ENCODE measurements at places on chromosomes 16 and 17.
A peak's percentile ranks its signal among the peaks of the same experiment; 100 is the strongest.

DNA sequence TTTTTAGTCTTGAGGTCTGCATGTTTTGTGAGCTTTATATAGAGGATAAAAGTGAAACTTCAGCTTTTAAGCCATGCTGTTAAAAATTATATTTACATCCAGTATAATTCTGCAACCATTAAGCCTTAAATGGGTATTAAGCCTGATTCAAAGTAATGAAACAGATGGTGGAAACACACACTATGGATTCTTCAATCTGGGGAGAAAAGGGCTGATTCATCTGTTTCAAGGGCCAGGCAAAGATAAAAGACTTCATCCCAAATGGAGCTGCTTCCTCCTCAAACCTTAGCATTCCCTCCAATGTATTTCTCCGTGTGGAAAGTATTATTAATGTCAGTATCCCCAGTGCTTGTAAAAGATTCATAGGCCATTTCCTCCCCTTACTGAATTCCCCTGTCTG lies 367.4 kb upstream of the ZFHX3 start:
- no peak for DNase-seq

- no peak for DNase-seq
Observed at GRCh38 chr17:78459696-78460095, 81.2 kb downstream of the PGS1 start.

- no peak for DNase-seq
Observed at GRCh38 chr16:9463461-9463860, 372.0 kb downstream of the HAPSTR1 start.

- no peak for DNase-seq
Observed at GRCh38 chr17:82586576-82587233, 61.5 kb downstream of the WDR45B start.

- peak; percentile 94 for DNase-seq
Observed at GRCh38 chr17:64025732-64026294, 5.4 kb upstream of the ICAM2 start.

- DNase-seq: no peak
Observed at GRCh38 chr17:80861418-80861815, 130.2 kb upstream of the CHMP6 start.

GRCh38 chr17:77429969-77430752 lies 289.4 kb downstream of the SEC14L1 start:
- DNase-seq: peak; percentile 86

- DNase-seq: no peak
Observed at GRCh38 chr16:55487048-55487803, 8.2 kb downstream of the MMP2 start.

- DNase-seq: no peak
Observed at GRCh38 chr17:81455387-81455786, 57.2 kb downstream of the ACTG1 start.

GRCh38 chr16:70395345-70395901 lies 43.5 kb downstream of the ST3GAL2 start:
- DNase-seq: peak; percentile 79

GRCh38 chr17:75819678-75820077 lies 24.5 kb downstream of the UNC13D start:
- DNase-seq: no peak

DNA sequence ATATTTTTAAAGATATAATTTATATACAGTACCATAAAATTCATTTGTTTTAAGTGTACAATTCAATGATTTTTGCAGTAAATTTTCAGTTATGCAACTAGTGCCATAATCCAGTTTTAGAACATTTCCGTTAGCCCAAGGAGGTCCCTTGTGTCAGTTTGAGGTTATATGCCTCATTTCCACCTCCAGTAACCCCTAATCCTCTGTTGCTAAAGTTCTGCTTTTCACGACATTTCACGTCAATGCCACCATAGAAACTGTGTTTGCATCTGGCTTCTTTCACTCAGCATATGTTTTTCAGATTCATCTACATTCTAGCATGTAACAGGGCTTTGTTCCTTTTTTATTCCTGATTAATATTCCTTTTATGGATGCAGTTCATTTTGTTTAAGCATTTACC lies 42.4 kb upstream of the NUDT7 start:
- no peak for DNase-seq

DNA sequence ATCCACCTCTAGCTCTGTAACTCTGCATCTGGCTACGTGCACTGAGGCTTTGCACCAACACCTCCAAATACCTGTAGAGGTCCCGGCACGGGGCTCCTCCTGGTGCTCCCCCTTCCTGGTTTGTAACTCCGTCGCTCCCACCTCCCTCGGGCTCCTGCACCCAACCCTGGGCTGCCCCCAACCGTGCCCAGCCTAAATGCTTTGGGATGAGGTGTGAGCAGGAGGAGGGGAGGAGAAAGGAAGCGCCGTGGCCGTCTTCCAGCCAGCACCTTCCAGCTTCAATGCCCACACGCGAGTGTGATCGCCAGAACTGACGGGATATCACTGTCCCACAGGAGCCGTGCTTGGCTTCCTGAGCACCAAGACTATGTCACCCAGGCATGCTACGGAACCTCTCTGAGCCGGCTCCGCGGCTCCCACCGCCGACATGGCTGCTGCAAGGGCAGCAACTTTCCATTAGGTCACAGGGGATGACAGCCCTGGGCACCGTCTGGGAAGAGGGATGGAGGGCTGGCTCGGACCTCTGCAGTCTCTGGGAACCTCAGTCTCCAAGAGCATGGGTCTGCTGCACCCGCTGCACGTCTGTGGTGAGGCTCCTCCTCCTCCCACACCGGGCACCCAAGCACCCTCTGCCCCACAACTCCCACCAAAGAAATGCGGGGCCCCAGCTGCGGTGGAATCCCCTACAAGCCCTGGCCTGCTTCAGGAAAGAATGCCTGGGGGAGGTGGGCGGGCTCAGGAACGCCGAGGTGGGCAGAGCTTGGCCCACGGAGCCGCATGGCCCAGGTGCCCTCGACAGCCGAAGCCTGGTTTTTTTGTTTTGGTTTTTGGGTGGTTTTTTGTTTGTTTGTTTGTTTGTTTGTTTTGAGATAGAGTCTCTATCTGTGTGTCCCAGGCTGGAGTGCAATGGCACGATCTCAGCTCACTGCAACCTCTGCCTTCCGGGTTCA lies 6.4 kb upstream of the SLC38A10 start:
- DNase-seq: no peak

GRCh38 chr17:652314-652713 lies 62.3 kb downstream of the VPS53 start:
- DNase-seq: no peak

- DNase-seq: no peak
Observed at GRCh38 chr16:64704386-64704785, 417.5 kb downstream of the CDH11 start.

GRCh38 chr17:74807925-74808324 lies 31.8 kb upstream of the NAT9 start:
- no peak for DNase-seq

- DNase-seq: no peak
Observed at GRCh38 chr16:2939968-2940367, 24.1 kb upstream of the KREMEN2 start.

- no peak for DNase-seq
Observed at GRCh38 chr17:30477774-30478115, 537 bp downstream of the GOSR1 start.

DNA sequence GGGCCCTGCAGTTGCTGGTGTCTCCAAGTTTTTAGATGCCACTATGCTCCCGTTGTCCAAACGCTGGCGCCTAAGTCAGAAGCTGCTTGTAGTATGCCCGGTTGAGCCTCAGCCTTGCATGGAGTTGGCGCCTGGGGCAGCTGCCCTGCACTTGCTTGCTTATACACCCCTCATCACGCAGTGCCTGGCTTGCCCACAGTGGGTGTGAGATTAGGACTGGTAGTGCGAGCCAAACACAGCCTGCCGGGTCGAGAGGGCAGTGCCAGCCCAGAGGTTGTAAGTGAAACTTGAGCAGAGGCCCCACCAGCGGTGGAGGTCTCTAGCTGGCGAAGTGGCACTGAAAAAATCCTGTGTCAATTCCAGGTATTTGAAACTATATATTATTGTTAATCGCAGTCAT lies 90.3 kb downstream of the ITFG1 start:
- DNase-seq: no peak

DNA sequence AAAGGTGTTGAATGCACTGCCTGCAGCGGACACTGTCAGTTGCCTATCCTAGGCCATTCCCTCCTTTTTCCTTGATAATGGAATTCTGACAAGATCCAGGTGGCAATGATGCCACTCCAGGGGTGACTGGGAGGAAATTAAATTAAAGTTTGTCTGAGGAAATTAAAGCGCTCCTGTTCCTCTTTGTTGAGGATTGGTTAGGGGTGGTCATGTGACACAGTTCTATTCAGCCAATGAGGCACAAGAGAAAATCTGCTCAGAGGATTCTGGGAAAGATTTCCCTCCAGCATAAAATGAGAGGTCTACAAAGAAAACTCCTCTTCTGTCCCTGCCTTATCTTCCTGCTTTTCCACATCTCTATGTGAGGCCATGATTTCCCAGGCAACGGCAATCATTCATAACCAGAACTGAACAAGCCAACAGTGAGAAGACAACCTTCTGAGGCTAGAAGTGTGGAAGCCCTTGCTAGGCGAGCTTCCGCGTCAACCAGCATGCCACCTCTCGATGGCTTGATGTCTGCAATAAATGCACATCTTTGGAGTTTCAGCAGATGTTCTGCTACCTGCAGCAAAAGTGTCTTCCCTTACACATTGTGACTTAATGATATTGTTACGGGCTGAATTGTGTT lies 5.6 kb upstream of the BCO1 start:
- DNase-seq: no peak

- no peak for DNase-seq
Observed at GRCh38 chr16:73037331-73037745, 10.6 kb downstream of the ZFHX3 start.

DNA sequence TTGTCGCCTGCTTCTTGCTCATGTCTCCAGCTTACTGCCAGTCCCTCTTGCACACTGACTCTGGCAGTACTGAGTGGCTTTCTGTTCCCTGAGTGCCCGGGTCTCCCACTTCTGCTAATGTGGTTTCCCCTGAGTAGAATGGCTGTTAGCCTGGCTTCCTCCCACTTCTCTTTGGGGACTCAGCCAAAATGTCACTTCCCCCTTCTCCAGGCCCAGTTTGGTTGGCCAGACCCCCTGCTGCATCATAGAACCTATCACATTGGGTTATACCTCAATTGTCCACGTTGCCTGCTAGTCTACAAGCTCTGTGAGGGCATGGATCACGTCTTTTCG lies 304.4 kb downstream of the HS3ST3B1 start:
- no peak for DNase-seq
